ENCODE measurements at places on chromosomes 2 and 18. TPM values are rescaled to one million over a fixed set of nuclear protein-coding genes. Genes with fewer than 3 reads are reported as not detected.

GRCh38 chr2:29035016-29035745, 39.1 kb downstream of the PCARE start:
- no peak for DNase-seq

DNA sequence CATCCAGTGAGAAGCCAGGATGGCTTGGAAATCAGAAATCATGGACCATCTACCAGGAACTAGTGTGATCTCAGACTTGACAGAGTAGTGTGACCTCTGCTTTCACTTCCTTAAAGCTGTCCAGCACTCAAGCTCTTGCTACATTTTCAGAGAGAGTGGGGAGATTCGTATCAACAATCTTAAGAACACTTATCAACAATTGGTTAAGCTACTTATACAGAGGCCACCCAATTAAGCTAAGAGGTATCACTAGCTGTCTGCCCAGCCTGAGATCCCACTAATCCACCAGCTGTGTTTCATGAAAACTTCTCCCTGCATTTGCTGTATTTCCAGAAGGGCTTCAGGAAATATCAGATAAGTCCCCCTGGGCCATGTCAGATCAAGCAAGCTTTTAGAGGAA, 4.2 kb downstream of the RPRM start:
- no peak for DNase-seq

- DNase-seq, result no peak
Observed at GRCh38 chr2:234640657-234641056, 143.8 kb upstream of the ARL4C start.

DNA sequence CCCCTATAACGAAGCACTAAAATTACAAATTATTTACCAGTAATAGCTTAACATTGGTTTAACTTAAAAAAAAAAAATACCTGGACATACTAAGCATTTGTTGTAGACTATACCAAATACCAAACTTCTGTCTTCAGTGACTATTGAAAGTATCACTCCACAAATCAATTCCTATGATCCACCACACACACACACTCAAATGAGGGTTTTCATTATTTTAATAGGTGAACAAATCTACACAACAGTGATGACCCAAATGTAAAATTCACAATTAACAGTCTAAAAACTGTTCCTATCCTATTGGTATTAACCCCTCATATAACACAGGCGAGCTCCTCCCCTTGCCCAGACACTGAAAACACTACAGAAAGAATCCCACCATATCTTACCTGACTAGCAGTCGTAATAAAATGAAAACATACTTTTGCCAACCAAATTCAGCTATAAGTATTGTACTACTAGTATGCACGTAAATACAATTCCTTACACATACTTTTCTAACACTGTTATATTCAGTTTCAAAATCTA, 2.5 kb downstream of the SP3 start:
- no peak for DNase-seq

- DNase-seq, result no peak
Observed at GRCh38 chr2:129318581-129319421, 660.7 kb upstream of the RAB6C start.

- no peak for DNase-seq
Observed at GRCh38 chr2:45826884-45827635, 175.6 kb downstream of the PRKCE start.

GRCh38 chr18:57194070-57194469, 47.2 kb downstream of the BOD1L2 start:
- no peak for DNase-seq

GRCh38 chr18:10751653-10752052, 225.8 kb downstream of the NAPG start:
- no peak for DNase-seq

Gene SULT1C4
- 9.4 TPM for total RNA-seq

Gene ACTR1B
- 92.9 TPM for total RNA-seq

Gene ACTG2
- not detected for total RNA-seq

GRCh38 chr2:180033993-180034894, 27.1 kb upstream of the CWC22 start:
- DNase-seq, result peak; percentile 3

DNA sequence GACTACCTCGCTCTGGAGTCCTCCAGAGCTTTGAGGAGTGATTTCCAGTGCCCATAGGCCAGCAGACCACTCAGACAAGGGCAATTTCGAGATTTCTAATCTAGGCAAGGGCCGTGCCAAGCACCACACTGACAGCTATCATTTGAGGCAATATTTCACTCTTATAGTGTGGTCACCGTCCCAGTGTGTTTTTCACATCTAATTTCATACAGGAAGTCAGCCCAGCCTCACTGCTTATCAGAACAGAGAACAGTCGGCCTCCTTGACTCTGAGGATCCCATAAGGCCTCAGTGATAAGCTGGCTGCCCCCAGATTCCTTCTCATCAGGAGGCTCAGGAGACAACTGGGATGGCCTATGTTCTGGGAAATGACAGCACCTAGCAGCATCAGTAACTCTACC, 581 bp downstream of the CAPN14 start:
- DNase-seq, result no peak

- no peak for DNase-seq
Observed at GRCh38 chr2:34784701-34785100, 1185.6 kb upstream of the FAM98A start.

Gene GAREM2
- 0.54 TPM for total RNA-seq

Gene ABCG5
- total RNA-seq, result under 0.01 TPM

DNA sequence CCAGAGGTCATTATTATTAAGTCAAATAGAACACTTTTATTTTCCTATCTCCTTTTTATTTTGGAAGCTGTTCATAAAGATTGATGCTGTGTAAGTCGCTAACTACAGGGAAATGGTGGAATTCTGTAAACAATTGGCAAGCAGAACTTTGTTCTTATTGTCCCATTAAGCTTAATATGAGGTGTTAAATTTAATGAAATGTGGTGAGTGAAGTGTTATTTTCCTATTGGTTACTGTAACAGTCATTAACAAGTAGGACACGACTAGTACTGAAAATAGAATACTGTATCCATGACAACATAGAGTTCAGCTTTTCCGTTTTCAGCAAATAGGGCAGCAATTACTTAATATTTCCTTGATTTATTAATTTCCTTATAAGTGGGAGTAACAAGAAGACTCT, 279.1 kb upstream of the ZEB2 start:
- no peak for DNase-seq

DNA sequence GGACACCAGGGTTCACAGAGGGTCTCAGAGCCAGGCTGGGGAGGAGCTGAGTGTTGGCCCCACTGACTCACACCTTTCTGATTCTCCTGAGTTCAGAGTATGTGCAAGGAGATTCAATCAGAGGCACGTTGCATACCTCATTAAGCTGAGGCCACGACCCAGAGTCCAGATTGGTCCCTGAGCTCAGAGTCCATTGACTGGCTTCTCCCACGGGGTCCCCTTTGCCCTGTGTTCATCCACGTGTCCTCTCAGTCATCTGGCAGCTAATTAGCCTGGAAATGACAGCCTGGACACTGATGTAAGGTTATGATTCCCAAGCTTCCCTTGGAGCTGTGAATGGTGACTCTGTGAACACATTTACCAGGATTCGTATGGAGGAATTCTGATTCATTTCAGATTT, 267.2 kb downstream of the SH3BP4 start:
- no peak for DNase-seq

Gene C1QL2
- not detected for total RNA-seq

GRCh38 chr2:50343150-50343830, 688.6 kb downstream of the NRXN1 start:
- no peak for DNase-seq

Gene CYS1
- not detected for total RNA-seq

- DNase-seq, result no peak
Observed at GRCh38 chr2:206040525-206040924, 45.4 kb downstream of the INO80D start.

DNA sequence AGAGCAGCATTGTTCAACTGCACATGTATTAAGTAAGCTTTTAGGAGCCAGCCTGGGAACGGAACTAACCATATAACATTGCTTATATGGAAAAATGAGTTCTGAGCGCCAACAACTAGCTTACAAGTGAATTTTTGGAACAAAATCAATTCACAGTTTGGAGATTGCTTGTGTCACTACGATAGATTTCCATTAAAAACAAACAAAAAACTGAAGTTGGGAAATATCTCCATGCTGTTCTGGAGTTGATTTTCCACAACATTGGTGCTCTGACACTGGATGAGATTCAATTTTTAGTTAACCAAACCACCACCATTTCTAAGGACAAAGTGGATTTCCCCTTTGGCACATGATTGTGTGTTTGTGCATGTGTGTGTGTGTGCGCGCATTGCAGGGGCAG, 56.9 kb upstream of the ZNF397 start:
- DNase-seq, result no peak

- no peak for DNase-seq
Observed at GRCh38 chr2:177721818-177722567, 329.4 kb downstream of the AGPS start.

DNA sequence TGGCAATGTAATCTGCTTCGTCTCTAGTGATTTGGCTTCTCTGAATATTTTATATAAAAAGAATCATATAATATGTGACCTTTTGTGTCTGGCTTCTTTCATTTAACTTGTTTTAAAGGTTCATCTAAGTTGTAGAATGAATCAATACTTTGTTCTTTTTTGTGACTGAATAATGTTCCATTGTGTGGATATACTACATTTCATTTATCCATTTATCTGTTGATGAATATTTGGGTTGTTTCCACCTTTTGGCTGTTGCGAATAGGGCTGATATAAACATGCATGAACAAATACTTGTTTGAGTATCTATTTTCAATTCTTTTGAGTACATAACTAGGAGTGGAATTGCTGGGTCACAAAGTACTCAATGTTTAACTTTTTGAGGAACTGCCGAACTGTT, 63.8 kb upstream of the TNP1 start:
- no peak for DNase-seq

GRCh38 chr2:72923833-72924352, 6.6 kb downstream of the EMX1 start:
- no peak for DNase-seq

Measured in hematopoietic multipotent progenitor cell (in vitro differentiated cells).